ENCODE measurements at places on chromosomes 2 and 18.

DNA sequence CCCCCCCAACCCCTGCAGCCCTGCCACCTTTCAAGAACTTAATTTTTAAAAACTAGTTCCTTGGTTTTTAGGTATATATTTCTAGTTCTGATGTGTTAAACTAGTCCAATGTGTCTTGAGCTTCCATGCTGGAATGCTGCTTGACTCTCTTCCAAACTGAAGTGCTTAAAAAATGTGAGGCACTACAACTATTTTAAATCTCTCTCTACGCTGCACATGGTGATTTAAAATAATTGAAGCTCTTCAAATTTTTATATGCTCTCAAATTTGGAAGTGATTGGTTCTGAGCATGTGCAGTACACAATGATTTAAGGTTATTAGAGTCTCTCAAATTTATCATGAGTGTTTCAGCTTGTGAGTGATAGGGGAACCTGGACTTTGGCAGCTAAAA lies 192.6 kb upstream of the ZEB2 start:
- H3K27me3 ChIP-seq: no peaks in the 10 kb centered on the region
- H3K27ac ChIP-seq: no peak overlapping the region
- no peak overlapping the region for H3K4me3 ChIP-seq
- no peaks in the 10 kb centered on the region for H3K36me3 ChIP-seq
- no peaks in the 10 kb centered on the region for H3K4me1 ChIP-seq

DNA sequence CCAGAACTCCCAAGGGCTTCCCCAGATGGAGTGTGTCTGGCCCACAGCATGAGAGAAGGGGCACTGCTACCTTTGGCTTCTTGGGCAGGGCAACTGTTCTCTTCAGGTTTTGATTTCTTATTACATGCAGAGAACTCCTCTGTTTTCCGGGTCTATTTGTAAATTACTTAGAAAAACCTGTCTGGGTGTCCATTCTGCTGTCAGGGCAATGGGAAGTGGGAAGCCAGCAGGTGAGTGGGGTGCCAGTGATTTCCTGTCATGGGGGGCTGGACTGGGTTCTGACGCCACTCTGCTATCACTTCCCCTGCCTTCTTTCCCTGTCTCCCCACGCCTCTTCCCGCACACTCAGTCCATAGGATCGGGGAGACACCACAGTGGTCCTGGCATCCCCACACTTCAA lies 58.0 kb upstream of the LGALSL start:
- no peaks in the 10 kb centered on the region for H3K36me3 ChIP-seq
- no peak for DNase-seq
- H3K27ac ChIP-seq: no peak overlapping the region
- no peaks in the 10 kb centered on the region for H3K27me3 ChIP-seq
- H3K4me3 ChIP-seq: no peak overlapping the region
- H3K4me1 ChIP-seq: no peaks in the 10 kb centered on the region

DNA sequence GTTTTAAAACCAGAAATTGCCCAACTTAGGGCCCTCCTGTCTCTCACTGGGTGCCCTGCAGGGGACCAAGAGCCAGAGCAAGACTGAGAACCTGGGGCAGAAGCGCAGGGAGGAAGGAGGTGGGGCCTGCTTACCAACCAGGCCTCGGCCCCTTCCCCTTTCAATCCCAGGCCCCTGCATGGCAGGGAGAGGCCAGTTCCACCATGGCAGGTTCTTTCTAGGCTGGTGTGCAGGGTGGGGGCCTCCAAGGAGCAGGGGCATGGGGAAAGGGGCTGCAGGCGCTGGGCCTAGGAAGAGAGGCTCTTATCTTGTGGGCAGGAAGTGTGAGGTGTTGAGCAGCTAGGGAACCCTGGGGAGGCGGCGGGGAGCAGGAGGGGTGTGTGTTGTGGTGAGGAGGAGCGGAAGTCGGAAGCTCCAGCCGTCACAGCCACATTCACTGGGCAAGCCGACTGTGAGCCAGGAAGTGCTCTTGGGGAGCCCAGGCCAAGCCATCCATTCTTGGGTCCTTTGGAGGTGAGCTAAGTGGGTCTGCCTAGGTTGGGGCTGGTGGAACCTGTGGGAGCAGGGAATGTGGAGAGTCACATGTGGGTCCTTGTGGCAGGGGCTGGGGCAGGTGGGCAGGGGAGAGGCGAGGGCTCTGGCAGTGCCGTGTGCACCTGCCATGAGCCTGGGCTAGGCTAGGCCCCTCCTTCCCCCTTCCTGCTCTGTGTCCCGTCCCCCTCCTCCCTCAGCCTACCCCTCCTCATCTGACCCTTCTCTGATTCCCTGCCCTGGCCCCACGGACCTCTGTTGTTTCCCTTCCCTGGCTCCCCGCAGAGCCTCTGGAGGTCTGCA lies at the start of gene PSD4:
Gene PSD4 (plus strand): TSS at position 430 of the 834 bp plus-strand sequence. CDS start 8,486 bp downstream, outside the sequence.
- peaks cover 76% of the 10 kb centered on the region for H3K4me1 ChIP-seq
- no peaks in the 10 kb centered on the region for H3K27me3 ChIP-seq
- peak; percentile 91 for DNase-seq

DNA sequence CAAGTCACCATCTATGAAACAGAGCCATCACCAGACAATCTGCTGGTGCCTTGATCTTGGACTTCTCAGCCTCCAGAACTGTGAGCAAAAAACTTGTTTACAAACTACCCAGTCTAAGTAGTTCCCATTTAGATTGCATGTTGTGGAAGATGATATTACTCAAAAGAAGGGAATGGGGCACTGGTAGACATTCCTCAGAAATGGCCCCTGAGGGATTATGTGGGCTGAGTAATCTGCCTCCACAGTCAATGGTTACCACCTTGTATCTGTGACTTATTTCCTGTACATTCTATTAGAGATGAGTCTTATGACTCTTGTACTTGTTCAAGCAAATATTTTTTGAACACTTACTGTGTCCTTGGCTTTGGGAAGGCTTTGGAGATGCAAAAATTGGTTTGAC lies 160.4 kb downstream of the NUP35 start:
- H3K4me3 ChIP-seq: no peak overlapping the region
- no peak for DNase-seq
- H3K4me1 ChIP-seq: no peaks in the 10 kb centered on the region
- H3K27ac ChIP-seq: no peak overlapping the region

DNA sequence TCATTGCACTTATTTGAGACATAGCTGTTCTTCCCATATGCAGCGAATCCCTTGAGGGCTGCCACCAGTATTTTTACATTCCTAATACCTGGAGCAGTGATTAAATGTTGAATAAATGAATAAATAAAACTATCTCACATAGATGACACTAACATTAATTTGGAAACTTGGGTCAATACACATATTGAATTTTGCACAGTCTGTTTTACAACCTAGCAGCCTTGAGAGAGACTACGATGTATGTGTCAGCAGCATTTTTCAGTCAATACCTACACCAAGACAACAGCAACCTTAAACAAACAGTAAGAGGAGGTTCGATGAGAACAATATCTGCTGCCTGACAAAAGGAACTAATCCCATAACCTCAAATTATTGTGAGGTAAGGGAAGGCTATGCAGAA lies 53.4 kb downstream of the NBAS start:
- H3K36me3 ChIP-seq: peaks cover 20% of the 10 kb centered on the region
- DNase-seq: no peak
- H3K27me3 ChIP-seq: no peaks in the 10 kb centered on the region
- H3K27ac ChIP-seq: no peak overlapping the region
- no peak overlapping the region for H3K4me3 ChIP-seq
- no peaks in the 10 kb centered on the region for H3K4me1 ChIP-seq

DNA sequence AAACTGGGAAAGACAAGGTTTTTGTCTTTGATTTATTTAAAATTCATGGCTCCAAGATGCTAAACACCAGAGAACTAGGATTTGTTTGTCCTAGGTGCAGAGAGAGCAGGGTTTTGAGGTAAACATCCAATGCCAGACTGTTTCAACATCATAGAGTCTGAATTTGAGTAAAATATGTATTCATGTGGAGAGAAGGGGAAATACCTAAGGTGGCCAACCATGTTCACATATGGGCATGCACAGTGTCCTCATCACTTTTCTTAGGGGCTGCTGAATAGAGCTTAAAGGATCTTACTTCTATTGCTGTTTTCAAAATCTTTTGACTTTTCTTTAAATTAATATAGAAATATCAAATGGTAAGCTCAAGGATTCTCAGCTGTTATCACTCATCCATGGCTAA lies 287.0 kb upstream of the CCDC68 start:
- H3K27me3 ChIP-seq: no peaks in the 10 kb centered on the region
- no peak for DNase-seq
- no peak overlapping the region for H3K4me3 ChIP-seq
- H3K4me1 ChIP-seq: no peaks in the 10 kb centered on the region
- no peaks in the 10 kb centered on the region for H3K36me3 ChIP-seq

GRCh38 chr2:79250656-79251055 lies 91.1 kb upstream of the REG3A start:
- DNase-seq: no peak
- no peaks in the 10 kb centered on the region for H3K36me3 ChIP-seq
- H3K4me1 ChIP-seq: no peaks in the 10 kb centered on the region
- no peaks in the 10 kb centered on the region for H3K27me3 ChIP-seq

- no peak for DNase-seq
- no peak overlapping the region for H3K27ac ChIP-seq
- no peaks in the 10 kb centered on the region for H3K27me3 ChIP-seq
- no peaks in the 10 kb centered on the region for H3K4me1 ChIP-seq
- no peak overlapping the region for H3K4me3 ChIP-seq
- H3K36me3 ChIP-seq: no peaks in the 10 kb centered on the region
These were observed 541.7 kb upstream of the MEX3C start for GRCh38 chr18:51739044-51739666.

DNA sequence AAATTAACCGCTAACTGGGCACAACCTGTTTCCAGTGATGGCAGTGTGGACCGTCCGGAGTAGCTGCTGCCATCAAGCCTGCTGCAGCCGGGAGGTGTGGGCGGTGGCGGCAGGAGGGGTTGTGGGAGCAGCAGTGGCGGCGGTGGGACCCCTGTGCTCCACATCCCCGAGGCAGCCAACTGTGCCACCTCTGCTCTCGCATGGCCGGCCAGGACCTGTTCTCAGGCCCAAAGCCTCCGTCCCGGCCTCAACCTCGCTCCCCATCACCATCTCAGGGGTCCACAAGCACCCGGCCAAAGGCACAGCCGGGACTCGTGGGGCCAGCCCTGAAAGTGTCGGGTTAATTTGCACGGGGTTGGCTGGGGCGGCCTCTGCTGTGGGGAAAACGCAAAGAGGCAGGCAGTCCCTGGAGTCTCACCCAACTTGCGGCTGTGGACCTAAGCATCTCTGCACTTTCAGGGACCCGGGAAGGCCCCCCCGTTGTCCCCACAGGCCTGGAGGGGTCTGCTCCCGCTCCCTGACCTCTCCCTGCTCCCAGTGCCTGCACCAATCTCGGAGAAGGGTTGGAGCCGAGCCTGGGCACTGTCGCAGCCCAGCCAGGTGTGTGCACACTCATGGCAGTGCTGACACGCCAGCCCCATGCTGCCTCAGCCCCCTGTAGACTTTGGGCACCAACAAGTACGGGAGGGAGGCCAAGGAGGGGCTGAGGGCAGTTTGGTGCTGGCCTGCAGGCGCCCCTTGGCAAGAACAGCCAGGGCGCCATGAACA lies 44.4 kb upstream of the PEX13 start:
- H3K27ac ChIP-seq: no peak overlapping the region
- no peak for DNase-seq
- H3K27me3 ChIP-seq: no peaks in the 10 kb centered on the region
- no peaks in the 10 kb centered on the region for H3K36me3 ChIP-seq

DNA sequence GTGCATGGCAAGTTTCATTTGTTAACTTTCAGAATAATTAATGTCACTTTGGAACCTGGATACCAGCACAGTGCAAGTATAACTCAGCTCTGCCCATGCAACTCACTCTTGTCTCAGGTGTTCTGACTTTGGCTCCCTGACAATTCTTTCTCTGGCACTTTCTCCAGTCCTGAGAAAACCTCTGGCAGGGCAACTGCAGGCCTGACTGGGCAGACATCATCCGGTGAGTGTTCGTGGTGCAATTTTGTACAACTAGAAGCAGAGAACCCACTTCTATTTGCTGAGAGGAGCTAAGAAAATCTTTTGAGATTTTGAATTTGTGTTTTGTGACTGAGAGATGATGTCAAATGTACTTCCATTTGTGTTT lies 143.0 kb downstream of the AQP4 start:
- H3K4me1 ChIP-seq: no peaks in the 10 kb centered on the region
- no peaks in the 10 kb centered on the region for H3K36me3 ChIP-seq
- no peak overlapping the region for H3K27ac ChIP-seq
- DNase-seq: no peak
- H3K4me3 ChIP-seq: no peak overlapping the region

GRCh38 chr2:79612999-79613398 lies 100.1 kb downstream of the CTNNA2 start:
- H3K27me3 ChIP-seq: no peaks in the 10 kb centered on the region
- no peak overlapping the region for H3K27ac ChIP-seq
- H3K4me1 ChIP-seq: no peaks in the 10 kb centered on the region
- no peak overlapping the region for H3K4me3 ChIP-seq

- DNase-seq: no peak
- H3K36me3 ChIP-seq: no peaks in the 10 kb centered on the region
- H3K27ac ChIP-seq: no peak overlapping the region
- no peaks in the 10 kb centered on the region for H3K27me3 ChIP-seq
- H3K4me1 ChIP-seq: no peaks in the 10 kb centered on the region
These were observed 659.3 kb downstream of the ERBB4 start for GRCh38 chr2:211879323-211879722.

DNA sequence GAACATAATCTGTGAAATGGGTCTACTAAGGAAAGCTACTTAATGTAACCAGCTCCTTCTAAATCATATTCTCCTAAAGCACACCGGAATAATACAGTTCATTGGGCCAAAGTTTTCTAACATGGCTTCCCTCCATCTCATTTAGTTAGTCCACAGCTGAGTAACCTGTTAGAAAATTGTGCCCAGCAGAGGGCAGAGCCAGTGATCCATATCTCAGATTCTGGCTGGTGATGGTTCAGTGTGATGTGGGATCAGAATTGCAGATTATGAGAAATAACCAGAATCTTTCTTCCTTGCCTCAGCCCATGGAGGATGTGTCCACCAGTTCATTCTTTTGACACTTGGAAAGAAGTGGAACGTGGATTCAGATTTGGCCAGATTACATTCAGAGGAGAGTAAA lies 9.4 kb upstream of the CTLA4 start:
- H3K27me3 ChIP-seq: no peaks in the 10 kb centered on the region
- peaks cover 14% of the 10 kb centered on the region for H3K4me1 ChIP-seq
- no peak overlapping the region for H3K27ac ChIP-seq
- H3K4me3 ChIP-seq: no peak overlapping the region
- no peaks in the 10 kb centered on the region for H3K36me3 ChIP-seq

DNA sequence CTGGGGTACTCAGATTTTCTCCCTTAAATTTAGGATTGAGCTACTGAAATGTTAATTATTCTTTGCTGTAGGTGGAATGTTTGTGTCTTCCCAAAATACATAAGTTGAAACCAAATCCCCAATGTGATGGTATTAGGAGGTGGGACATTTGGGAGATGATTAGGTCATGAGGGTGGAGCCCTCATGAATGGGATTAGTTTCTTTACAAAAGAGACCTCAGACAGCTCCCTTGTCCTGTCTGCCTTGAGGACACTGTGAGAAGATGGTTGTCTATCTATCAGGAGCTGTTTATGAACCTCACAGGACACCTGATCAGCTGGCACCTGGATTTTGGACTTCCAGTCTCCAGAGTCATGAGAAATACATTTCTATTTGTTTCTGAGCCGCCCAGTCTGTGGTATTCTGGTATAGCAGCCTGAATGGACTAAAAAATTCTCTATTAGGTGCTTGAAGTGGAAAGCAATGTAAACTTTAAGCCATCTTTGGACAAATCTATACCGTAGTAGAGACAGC lies 99.2 kb upstream of the UXS1 start:
- H3K4me1 ChIP-seq: no peaks in the 10 kb centered on the region
- no peak overlapping the region for H3K27ac ChIP-seq
- H3K27me3 ChIP-seq: no peaks in the 10 kb centered on the region
- no peak for DNase-seq
- H3K4me3 ChIP-seq: no peak overlapping the region

GRCh38 chr2:50066873-50067272 lies 912.6 kb upstream of the FSHR start:
- H3K27me3 ChIP-seq: no peaks in the 10 kb centered on the region
- H3K36me3 ChIP-seq: no peaks in the 10 kb centered on the region
- H3K27ac ChIP-seq: no peak overlapping the region
